Stimulated activated CD4-positive, alpha-beta T cell treated with anti-CD3 and anti-CD28 coated beads, Interleukin-15, amount 100 ng/mL, for 1 hour (primary cell): ENCODE measurements at places on chromosomes 5 and 9.
A peak's percentile ranks its signal among the peaks of the same experiment; 100 is the strongest.

GRCh38 chr5:36300191-36300926 lies 1.3 kb downstream of the RANBP3L start:
- DNase-seq = no peak

- DNase-seq = no peak
These were observed 32.8 kb upstream of the MCTP1 start for GRCh38 chr5:95317687-95318086.

- DNase-seq = peak; percentile 55
These were observed 7.7 kb downstream of the B4GALT7 start for GRCh38 chr5:177607452-177608192.

GRCh38 chr5:89015409-89015808 lies 132.4 kb upstream of the MEF2C start:
- no peak for DNase-seq

DNA sequence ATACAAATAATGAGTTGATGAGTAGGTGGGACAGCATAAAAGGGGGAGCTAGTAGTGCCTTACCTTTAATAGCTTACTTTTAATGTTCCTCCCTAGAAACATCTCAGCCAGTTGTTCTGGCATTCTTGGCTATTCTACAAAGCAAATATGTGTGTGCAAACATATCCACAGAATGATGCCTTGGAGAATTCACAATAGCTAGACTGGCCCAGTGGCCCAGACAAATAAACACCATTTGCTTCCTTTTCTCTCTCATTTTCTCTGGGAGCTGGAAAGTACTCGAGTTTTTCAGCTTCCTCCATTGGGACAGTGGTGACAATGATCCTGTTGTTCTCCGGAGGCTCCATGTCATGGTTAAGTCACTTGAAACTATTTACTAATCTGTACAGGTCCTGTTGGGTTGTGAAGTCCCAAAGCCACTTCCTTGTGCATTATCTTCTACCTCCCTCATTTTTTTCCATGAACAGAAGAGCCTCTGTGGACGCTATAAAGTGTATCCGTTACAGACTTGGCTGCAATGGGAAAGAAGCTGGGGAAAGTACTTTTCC lies 122.9 kb downstream of the DMAC1 start:
- no peak for DNase-seq

- DNase-seq = no peak
These were observed 16.2 kb downstream of the OR2V2 start for GRCh38 chr5:181163487-181164075.

DNA sequence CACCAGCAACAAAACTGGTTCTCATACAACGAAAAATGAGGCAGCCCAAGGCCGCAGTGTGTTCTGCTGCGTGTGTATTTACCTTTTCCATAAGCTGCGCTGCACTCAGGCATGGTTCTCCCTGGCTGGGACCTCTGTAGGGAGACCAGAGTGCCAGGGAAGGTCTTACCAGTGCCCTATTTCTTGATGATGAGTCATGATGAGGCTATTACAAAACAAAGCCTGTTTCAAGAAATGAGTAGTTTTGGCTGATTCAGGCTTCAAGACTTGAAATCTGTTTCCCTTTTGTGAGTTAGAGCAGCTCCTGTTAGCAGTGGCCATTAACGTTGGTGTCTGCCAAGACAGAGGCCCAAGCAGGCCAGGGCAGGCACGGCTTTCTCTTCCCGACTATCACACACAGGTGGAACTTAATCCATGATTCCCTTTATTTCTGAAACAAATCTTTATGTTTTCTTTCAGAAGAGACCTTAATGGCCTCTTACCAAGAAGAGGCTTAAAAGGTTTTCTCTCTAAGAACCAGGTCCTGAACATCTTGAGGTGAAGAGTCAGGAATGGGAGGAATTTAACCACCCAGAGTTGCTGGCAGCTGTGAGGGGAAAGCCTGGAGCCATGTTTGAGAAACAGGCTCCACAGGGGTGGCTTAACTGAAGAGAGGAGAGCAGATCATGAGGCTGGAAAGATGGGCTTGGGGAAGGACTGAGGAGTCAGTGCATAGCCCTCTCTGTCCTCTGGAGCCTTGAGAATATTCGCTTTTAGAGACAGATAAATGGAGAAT lies 41.4 kb upstream of the TIFAB start:
- no peak for DNase-seq

DNA sequence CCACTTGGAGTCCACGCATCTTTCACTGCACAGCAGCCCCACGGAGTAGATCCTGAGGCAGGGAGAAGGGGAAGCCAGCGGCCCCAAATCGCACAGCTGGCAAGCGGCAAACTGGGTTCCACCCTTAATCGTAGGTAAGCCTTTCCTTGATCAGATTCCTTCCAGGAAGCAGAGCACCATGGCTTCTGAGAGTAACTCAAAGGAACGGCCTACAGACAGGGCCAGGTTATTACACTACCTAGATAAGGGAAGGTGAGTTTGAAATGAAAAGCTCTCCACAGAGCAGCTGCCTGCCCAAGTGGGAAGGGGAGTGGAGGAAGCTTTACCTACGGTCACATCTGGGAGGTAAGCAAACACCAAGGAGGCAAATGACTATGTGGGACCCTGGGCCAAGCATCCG lies 7.9 kb downstream of the DAP start:
- DNase-seq = no peak

GRCh38 chr9:136225748-136226679 lies 19.6 kb downstream of the QSOX2 start:
- peak; percentile 50 for DNase-seq

- DNase-seq = no peak
These were observed 25.4 kb downstream of the EPB41L4B start for GRCh38 chr9:109295221-109296130.
